Bronchial epithelial cell (primary cell): ENCODE measurements at places on chromosomes 16 and 17.

GRCh38 chr16:22373662-22374310 lies 633 bp downstream of the CDR2 start:
- no peak for DNase-seq

DNA sequence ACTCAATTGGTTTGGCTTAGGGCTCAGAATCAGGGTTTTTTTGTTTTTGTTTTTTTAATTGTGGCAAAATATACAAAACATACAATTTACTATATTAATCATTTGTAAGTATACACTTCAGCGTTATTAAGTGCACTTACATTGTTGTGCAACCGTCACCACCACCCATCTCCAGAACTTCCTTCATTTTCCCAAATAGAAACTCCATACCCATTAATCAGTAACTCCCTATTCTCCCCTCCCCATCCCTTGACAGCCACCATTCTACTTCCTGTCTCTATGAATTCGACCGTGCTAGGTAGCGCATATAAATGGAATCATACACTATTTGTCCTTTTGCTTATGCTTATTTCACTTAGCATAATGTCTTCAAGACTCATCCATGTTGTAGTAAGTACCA lies 45.2 kb upstream of the DHX40 start:
- no peak for DNase-seq

DNA sequence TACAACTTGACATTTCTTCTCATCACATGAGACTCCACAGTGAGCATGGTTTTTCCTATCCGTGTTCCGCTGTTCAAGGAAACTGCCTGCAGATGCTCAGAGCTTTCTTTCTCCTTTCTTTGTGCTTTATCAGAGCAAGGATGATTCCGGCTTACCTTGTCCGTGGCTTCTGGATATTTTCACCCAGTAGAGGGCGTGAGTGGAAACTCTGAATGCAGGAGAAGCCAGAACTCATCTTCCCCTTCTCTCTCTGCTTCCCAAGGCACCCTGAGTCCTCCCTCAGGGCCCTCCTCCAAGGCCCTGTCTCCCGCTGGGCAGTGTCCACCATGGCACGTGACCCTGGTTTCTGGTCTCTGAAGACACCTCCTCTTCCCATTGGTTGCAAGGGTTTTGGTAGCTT lies 721.1 kb upstream of the RBFOX1 start:
- DNase-seq, result no peak

GRCh38 chr17:49437696-49438435 lies 23.2 kb upstream of the PHB1 start:
- no peak for DNase-seq

DNA sequence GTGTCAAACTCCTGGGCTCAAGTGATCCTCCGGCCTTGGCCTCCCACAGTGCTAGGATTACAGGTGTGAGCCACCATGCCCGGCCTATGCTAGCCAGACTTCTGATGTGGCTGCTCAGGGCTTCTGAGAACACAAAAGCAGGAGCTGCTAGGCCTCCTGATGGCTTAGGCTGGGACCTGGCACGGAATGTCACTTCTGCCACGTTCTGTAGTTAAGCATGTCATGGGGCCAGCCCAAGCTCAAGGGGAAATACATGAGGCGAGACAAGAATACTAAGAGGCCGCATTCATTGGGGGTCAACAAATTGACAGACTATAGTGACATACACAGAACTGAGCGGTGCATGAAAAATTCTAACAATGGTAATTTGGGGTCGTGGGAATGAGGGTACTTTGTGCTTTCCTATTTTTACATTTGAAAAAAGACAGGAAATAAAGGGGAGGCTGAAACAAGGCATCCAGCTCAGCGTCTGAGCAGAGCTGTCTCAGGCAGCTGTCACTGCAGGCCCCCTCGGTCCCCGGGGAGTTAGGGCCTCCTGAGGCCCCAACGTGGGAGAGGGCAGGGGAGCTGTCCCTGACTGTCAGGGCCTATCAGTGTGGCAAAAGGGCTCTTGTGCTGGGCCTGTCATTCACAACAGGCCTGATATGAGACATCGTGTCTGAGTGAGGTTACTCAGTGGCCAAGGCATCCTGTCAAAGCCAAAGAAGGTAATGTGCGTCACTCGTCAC lies 26.4 kb downstream of the CFAP20 start:
- no peak for DNase-seq

GRCh38 chr17:58917228-58917627 lies 161.6 kb downstream of the PPM1E start:
- no peak for DNase-seq

DNA sequence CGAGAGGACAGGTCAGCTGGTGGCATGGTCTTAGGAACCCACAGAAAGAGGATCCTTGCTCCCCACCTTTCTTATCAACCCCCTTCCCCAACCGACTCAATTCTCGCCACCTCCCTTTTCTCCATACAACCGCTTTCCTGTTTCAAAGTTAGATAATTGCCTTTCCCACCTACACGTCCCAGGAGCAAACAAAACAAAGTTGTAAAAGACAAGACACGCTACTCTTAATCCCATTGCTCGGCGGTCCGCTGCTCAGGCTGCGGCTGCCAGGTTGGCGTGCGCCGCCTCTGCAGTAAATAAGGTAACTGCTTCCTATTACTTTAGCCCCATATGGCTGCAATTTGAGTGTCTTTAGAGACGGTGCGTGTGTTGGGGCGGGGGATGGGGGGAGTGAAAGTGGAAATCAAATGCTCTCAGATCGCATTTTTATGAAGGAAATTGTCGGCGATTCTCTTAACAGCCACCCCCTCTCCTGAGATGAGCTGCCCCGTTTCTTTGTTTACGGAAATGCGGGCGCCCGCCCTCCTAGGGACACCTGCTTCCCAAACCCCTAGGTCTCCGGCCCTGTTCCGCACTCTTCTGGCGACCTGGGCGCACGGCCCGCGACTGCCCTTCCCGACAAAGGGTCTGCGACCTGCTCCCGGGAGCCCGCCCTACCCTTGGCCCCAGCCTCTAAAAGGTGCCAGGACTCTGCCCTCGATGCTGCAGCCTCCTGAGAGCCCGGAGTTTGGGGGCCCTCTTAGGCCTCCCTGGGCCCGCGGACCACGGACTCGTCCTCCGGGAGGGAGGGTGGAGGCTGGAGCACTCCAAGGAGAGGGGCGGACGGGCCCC lies 3.7 kb upstream of the CBX8 start:
- DNase-seq, result no peak

GRCh38 chr17:5701381-5701780 lies 117.1 kb upstream of the NLRP1 start:
- no peak for DNase-seq

GRCh38 chr17:81576621-81577277 lies 24.6 kb upstream of the FAAP100 start:
- peak; percentile 85 for DNase-seq

DNA sequence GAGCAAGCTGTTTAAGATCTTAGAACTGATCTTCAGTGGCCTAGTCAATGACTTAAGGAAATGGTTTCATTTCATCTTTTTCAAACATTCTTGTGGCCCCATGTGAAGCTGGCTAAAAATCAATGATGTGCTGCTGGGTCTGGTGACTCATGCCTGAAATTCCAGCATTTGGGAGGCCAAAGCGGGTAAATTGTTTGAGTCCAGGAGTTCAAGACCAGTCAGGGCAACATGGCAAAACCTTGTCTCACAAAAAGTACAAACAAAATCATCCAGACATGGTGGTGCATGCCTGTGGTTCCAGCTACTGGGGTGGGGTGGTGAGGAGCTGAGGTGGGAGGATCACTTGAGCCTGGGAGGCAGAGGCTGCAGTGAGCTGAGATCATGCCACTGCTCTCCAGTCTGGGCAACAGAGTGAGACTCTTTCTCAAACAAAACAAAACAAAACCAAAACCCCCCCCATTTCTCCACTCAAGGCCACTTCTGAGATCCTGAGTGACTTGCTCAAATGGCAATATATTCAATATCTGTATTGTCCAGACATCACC lies 17.4 kb upstream of the COL1A1 start:
- DNase-seq, result peak; percentile 81

GRCh38 chr16:88118376-88118775 lies 167.1 kb downstream of the BANP start:
- no peak for DNase-seq

DNA sequence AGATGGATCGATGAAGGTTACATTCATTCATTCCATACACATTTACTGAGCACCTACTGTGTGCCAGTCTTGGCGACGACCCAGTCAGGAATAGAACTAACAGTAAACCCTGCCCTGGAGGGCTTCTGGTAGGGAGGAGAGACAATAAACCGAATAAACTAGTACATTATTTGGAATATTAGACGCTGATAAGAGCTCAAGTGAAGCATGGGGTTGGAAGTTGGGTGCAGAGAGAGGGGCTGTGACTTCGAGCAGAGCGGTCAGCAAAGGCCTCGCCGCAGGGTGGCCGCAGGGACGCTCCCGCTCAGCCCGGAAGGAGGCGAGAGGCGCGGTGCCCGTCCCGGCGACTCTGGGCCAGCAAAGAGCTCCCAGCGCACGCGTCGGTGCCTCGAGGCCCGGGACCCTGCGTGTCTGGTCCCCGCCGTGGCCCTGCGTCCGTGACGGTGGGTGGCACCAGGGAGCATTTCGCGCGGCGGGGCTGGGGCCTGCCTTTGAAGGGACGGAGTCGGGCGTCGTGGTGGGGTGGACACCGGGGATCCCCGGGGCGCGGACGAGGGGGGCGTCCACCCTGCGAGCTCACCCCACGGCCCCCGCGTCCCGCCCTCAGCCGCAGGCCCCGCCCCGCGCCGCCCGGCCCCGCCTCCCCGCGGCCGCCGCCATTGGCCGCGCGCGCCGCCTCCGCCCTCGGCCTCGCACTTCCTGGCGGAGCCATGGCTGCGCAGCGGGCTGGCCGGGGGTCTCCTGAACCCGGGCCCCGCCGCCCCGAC lies at the start of gene KLHL36:
Gene KLHL36, plus strand, starts transcription at position 684 of the 767 bp plus-strand sequence. CDS start 2,357 bp downstream, outside the sequence.
- no peak for DNase-seq

DNA sequence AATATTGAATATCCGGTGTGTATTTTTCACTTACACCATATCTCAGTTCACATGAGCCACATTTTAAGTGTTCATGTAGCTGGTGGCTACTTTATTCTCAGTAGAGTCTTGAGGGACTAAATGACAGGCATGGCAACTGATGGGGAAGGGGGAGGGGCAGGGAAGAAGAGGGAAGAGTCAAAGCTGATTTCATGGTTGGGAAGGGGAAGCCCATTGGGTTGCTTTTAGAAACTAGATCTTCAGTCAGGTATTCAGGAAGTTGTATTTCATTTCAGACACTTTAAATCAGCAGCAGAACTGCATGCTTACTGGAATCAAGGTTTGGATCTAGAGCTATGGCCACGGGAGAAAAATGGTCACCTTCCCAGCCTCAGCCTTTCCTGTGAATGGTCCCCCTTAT lies 2.9 kb upstream of the WIPI1 start:
- no peak for DNase-seq

DNA sequence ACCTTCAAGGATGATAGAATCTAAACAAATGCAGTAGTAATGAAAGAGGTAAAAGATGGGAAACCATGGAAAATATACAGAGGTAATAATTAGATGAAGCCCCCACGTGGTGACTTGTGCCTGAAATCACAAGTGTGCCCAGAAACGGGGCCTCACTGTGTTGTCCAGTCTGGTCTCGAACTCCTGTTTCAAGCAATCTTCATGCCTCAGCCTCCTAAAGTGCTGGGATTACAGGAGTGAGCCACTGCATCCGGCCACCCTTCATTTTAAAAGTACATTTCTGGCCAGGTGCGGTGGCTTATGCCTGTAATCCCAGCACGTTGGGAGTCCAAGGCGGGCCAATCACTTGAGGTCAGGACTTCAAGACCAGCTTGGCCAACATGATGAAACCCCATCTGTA lies 14.2 kb upstream of the PRR14 start:
- no peak for DNase-seq

- DNase-seq, result no peak
These were observed 56.1 kb upstream of the BCAR1 start for GRCh38 chr16:75307506-75307905.

- DNase-seq, result no peak
These were observed 8.8 kb upstream of the FASN start for GRCh38 chr17:82106688-82107305.

- no peak for DNase-seq
These were observed 14.7 kb upstream of the PABPN1L start for GRCh38 chr16:88881007-88881615.

- DNase-seq, result no peak
These were observed 30.9 kb downstream of the XPO6 start for GRCh38 chr16:28180655-28181460.

DNA sequence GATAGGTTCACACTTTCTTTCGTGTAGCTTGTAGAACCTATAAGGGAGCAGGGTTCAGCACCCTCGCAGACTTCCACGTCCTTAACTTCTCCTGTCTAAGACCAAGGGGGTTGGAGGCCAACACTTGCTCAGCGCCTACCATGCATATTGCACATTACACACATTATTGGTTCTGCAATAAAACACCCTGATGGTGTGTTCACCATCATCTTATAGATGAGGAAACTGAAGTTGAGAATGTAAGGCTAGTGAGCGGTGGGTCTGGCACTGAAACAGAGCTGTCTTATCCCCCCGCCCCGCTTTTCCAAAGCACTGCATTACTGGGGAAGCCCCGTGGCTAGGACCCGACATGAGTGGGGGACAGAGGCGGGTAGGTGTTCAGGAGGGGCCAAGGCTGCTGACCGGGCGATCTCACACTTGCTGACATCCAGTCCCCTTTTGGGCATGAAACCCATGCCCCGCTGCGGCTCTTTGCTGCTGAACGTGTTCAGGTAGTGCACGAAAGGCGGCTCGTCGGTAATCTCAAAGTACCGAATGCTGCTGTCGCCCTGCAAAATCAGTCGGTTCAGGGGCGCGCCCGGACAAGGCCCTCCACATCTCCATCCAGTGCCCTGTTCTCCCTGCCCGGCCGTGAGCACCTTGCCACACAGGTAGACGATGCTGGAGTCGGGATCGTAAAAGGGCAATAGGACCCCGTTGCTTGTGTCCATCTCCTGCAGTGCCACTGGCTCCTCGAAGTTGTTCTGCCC lies 6.2 kb downstream of the CORO6 start:
- DNase-seq, result no peak

DNA sequence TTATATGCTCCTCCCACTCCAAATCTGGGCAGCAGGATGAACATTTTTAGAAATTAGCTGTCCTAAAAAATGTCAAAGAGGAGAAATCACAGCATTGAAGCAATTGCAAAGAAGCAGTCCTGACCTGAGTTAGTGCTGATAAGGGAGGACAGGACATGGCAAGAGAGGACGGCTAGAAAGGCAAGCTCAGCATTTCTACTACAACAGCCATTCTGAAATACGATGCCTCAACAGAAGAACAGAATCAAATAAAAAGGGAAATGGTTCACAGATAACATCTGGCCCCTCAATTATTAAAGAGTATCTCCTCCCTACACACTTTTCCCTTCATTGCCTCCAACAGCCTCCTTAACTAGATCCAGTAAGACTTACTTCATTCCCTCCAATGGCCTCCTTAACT lies 18.3 kb downstream of the VPS53 start:
- DNase-seq, result no peak

DNA sequence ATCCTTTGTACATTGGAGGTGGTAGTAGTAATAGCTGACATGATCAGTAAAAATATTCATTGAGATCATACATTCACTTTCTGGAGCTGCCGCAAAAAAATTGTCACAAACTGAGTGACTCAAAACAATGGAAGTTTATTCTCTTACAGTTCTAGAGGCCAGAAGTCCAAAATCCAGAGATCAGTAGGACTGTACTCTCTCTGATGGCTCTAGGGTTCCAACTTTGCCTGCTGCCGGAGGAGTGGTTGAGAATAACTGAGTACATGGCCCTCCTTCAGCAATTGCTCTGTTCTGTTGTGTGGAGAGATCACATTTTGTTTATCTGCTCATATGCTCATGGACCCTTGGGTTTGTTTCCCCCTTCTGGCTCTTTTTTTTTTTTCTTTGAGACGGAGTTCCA lies 23.5 kb downstream of the ABAT start:
- no peak for DNase-seq

- DNase-seq, result no peak
These were observed 12.9 kb upstream of the RAI1 start for GRCh38 chr17:17668358-17668757.

GRCh38 chr16:80803339-80804055 lies 901 bp downstream of the CDYL2 start:
- DNase-seq, result no peak
